Stimulated activated CD8-positive, alpha-beta memory T cell treated with anti-CD3 and anti-CD28 coated beads, Interleukin-7, amount 100 ng/mL, for 48 hours (primary cell): ENCODE measurements at places on chromosomes 1 and 21.

DNA sequence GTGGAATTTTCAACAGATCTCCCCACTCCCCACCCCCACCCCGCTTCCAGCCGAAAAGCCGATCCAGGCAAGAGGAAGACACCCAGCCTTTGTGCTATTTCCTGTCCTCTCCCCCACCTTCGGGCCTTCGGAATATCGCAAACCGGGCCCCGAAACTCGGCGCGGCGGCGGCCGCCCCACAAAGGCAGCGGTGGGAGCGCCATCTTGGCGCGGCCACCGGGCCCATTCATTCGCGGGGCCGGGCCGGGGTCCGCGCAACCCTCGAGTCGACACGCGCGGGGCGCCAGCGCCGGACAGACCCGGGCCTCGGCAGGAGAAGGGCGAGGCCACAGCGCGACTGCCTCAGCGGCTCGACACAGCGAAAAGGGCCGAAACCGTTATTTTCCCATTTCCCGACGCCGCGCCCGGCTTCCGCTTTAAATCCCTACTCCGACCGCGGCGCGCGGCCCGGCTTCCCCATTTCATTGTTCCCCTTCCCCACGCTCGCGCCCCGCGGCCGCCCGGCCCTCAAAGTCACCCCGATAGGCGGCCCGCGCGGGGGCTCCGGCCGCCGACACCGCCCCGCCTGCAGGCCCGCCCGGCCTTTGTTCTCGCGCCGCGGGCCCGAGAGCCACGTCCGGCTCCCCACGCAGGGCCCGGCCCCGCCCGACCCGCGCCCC lies 911 bp downstream of the GNB1 start:
- no peak for DNase-seq

DNA sequence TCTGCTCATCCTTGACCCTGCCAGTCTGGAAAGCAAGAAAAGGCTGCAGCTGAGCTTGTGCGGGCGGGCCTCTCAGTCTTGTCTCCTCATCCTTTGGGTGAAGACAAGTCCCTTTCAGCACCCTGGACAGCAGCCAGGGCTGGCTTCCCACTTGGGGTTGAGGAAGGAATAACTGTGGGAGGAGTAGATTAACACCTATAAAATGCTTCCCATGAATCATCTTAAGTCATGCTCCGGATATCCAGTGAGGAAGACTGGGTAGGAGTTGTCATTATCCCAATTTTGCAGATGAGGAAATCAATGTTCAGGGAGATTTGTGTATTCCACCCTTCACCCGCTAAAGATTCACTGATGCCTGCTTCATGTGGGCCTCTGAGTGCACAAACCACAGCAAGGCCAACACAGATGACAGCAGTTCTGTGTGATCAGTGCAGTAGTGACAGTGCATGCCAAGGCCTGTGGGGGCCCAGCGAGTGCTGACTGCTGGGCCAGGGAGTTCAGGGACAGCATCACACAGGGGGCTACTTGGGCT lies 20.1 kb upstream of the COL16A1 start:
- no peak for DNase-seq

GRCh38 chr1:154241703-154242351 lies 21.1 kb downstream of the UBAP2L start:
- DNase-seq: no peak

DNA sequence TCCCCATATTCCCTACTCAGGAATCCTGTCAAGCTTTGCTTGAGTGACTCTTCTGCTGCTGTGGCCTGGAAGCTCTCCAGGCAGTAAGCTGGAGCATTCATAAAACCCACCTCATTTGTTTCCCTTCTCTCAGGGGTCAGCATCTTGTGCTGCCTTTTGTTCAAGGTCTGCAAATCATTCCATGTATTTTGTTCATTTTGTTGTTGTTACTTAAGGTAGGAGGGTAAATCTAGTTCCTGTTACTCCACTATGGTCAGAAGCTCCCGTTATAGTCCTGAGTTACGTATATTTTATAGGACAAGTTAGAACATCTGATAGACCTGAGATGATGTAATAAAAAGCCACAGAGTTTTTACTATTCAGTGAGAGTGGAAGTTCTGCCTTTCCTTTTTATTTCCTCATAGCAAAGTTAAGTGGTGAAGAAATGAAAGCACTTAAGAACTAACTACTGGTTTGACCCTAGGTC lies 9.9 kb downstream of the SYNJ1 start:
- DNase-seq: no peak

GRCh38 chr1:42144711-42145388 lies 8.4 kb upstream of the GUCA2B start:
- no peak for DNase-seq

- no peak for DNase-seq
These were observed 81.8 kb downstream of the LRRC7 start for GRCh38 chr1:69649383-69649990.

DNA sequence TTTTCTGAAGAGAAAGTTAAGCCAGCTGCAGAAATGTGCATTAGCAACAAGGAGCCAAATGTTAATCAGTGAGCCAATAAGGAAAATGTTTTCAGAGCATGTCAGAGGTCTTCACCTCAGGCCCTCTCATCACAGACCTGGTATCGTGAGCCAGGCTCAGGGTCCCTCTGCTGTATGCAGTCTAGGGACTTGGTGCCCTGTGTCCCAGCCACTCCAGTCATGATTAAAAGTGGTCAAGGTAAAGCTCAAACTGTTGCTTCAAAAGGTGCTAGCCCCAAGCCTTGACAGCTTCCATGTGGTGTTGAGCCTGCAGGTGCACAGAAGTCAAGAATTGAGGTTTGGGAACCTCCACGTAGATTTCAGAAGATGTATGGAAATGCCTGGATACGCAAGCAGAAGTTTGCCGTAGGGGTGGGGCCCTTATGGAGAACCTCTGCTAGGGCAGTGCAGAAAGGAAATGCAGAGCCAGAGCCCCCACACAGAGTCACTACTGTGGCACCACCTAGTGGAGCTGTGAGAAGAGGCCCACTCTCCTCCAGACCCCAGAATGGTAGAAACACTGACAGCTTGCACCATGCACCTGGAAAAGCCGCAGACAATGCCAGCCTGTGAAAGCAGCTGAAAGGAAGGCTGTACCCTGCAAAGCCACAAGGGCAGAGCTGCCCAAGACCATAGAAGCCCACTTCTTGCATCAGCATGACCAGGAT lies 1128.7 kb downstream of the AMY1C start:
- DNase-seq: no peak

DNA sequence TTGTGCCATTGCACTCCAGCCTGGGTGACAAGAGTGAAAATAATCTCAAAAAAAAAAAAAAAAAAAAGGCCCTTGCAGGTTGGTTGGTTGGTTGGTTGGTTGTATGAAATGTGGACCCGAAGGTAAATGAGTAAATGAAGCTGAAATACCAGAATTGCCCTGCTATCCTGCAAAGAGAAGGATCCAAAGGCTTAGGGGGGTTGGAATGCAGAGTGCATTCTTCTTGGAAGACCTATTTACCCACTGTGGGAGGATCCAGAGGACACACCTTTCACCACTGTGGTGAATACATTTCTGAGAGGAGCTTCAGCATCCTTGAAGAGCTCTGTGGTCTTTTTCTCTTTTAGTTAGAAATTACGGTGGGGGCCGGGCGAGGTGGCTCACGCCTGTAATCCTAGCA lies 28.7 kb upstream of the EIF4G3 start:
- DNase-seq: no peak

- DNase-seq: no peak
These were observed 24.9 kb downstream of the GDAP2 start for GRCh38 chr1:117904485-117904884.

GRCh38 chr1:190608282-190608681 lies 130.6 kb upstream of the BRINP3 start:
- DNase-seq: no peak

GRCh38 chr1:41574842-41575241 lies 90.4 kb upstream of the EDN2 start:
- no peak for DNase-seq

- no peak for DNase-seq
These were observed 95.6 kb upstream of the RAB3GAP2 start for GRCh38 chr1:220367833-220368232.

DNA sequence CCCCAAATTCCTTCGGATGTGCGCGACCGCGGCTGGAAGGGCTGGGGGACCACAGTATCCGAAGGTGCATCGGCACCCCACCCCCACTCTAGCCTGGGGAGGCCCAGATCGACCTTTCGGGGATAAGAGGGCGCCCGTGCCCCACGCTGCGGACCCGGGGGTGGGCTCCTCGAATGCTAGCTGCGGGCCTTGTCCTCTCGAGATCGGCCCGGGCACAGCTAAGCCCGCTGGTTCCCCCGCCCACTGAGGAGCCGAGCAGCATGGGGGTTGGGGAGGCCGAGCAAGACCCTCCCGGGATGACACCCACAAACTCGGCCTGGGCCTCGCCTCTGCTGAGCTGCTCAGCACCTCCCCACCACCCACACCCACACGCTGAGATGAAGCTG lies 653 bp upstream of the IFFO2 start:
- no peak for DNase-seq

DNA sequence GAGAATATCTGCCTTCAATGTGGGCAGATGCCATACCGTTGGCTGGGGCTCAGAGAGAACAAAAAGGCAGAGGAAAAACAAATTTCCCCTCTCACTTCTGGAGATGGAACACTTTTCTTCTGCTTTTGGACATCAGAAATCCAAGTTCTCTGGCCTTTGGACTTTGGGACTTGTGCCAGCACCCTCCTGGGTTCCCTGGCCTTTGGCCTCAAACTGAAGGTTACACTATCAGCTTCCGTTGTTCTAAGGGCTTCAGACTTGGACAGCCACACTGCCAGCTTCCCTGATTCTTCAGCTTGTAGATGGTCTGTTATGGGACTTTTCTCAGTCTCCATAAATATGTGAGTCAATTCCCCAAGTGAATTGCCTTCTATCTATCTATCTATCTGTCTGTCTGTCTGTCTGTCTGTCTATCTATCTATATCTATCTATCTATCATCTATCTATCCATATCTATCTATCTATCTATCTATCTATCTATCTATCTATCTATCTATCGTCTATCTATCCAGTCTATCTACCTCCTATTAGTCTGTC lies 778.1 kb upstream of the TMPRSS15 start:
- no peak for DNase-seq

GRCh38 chr1:23437355-23437664 lies 12.8 kb upstream of the TCEA3 start:
- no peak for DNase-seq

- no peak for DNase-seq
These were observed 43.5 kb upstream of the SERPINC1 start for GRCh38 chr1:173960625-173961024.

GRCh38 chr1:203028784-203029553 lies 2.7 kb downstream of the PPFIA4 start:
- DNase-seq: no peak

GRCh38 chr1:159056069-159056698 lies 20.4 kb downstream of the AIM2 start:
- DNase-seq: no peak

DNA sequence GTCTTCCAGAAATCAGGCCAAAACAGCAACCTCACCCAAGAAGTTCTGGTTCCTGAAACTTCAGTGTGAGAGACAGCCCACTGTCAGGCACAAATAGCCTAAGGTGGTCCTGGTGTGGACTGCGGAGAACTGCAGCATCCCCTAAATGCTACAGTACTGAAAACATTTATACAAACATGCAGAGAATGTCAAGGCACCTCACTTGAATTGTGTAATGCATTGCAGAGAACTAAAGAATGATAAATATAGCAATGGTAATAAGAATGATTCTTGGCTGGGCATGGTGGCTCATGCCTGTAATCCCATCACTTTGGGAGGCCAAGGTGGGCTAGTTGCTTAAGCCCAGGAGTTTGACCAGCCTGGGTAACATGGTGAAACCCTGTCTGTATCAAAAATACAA lies 138.6 kb downstream of the TIAM1 start:
- no peak for DNase-seq

- DNase-seq: no peak
These were observed 17.8 kb downstream of the YBX1 start for GRCh38 chr1:42700006-42700405.

GRCh38 chr1:172964864-172965263 lies 85.9 kb downstream of the TNFSF18 start:
- DNase-seq: no peak

DNA sequence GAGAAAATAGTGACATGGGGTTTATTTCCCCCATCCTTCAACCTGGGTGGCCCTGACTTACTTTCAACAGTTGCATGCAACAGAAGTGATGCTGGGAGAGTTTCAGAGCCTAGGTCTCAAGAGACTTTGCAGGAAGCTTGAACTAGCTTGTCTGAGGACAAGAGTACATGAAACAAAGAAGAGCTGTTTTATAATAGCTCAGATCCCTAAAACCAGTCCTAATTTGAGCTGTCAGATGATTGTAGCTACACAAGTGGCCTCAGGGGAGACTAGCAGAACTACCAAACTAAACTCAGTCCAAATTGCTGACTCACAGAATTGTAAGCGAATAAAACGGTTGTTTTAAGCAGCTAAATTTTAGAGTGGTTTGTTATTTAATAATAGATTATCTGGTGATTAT lies 17.1 kb downstream of the RC3H1 start:
- DNase-seq: no peak
